ENCODE measurements at places on chromosomes 6 and 20.
A peak's percentile ranks its signal among the peaks of the same experiment; 100 is the strongest.

DNA sequence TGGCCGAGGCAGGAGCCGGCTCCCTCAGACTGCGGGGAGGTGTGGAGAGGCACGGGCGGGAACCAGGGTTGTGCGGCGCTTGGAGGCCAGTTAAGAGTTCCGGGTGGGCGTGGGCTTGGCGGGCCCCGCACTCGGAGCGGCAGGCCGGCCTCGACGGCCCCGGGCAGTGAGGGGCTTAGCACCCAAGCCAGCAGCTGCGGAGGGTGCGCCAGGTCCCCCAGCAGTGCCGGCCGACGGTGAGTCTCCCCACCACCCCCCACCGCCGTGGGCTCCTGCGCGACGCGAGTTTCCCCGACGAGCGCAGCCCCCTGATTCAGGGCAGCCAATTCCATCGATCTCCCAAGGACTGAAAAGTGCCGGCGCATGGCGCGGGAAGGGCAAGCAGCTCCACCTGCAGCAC lies 605.4 kb upstream of the SLC35B3 start:
- DNase-seq, result no peak

DNA sequence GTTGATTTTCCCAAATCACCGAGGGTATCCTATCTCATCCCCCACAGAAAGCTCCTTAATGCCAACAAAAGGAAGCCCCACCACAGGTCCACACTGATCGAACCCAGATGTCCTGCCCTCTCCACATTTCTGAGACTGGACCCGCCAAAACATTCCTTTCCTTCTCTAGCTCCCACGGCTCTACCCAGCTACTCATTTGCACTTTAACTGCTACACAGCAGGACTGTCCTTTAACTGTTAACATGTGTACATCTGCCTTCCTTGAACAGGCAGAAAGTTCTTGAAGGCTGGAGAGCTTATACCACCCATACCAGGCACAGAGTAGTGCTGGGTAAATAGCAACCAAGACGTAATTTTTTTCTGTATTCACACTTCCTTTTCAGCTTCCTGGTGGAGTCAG lies 68.6 kb downstream of the TRMT6 start:
- no peak for DNase-seq

GRCh38 chr20:38330638-38331037 lies 15.6 kb upstream of the LBP start:
- no peak for DNase-seq

GRCh38 chr6:82419859-82420258 lies 56.2 kb downstream of the TPBG start:
- peak; percentile 20 for DNase-seq

- peak; percentile 84 for DNase-seq
Measured at GRCh38 chr6:225121-225721, 67.1 kb upstream of the DUSP22 start.

DNA sequence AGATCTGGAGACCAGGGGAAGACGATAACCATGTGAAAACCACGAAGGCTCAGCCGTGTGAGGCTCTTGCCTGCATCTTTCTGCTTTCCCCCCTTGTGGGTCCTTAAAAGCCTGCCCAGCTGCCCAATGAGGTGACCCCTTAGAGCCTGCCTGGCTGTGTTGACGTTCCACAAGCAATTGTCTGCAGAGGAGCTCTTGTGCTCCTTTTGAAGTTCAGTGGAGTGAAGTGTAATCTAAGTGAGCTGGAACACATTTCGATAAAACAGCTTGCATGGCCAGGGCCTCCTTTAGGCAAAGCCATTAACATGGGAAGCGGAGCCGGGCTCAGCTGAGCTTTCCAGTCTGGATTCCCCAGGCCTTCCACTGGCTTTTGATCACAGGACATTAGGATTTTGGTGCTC lies 27.3 kb upstream of the TCP11 start:
- DNase-seq, result no peak

- no peak for DNase-seq
Measured at GRCh38 chr20:57197352-57198131, 68.9 kb downstream of the BMP7 start.

DNA sequence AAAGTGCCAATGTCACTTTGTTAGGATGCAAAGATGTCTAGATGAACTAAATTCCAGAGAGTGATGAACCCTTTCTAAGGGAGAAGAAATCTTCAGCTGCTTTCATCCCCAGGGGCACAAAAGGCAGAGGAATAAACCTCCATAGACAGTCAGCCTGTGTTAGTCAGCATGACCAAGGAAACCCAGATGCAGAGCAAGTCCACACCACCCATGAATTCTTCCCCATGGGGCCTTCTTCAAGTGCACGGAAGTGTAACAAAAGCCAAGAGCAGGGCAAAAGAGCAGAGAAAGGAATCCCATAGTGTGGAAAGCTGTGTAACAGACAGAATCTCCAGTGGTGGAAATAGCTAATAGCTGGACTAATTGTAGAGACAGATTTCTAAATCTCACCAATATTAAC lies 50.0 kb downstream of the DCDC2 start:
- no peak for DNase-seq

DNA sequence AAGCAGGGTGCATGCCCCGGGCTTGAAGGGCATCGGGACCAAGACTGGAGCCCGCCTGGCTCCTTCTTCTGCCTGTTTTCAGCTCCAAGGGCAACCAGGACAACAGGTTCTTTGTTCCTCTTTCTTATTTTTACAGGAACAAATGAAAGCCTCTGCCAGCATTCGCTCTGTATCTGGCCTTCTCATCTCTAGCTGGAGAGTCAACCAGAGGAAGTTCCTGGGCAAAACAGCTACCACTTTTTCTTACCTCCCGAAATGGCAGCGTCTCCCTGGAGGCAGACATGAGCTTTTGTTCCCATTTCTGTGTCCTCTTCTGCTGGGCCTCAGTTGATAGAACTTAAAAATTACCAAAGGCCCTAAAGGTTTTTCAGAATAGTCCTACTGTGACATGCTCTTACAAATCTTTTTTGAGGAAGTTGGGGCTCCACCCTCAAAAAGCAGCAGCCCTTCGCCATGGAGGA lies 74.1 kb upstream of the NAA20 start:
- no peak for DNase-seq

DNA sequence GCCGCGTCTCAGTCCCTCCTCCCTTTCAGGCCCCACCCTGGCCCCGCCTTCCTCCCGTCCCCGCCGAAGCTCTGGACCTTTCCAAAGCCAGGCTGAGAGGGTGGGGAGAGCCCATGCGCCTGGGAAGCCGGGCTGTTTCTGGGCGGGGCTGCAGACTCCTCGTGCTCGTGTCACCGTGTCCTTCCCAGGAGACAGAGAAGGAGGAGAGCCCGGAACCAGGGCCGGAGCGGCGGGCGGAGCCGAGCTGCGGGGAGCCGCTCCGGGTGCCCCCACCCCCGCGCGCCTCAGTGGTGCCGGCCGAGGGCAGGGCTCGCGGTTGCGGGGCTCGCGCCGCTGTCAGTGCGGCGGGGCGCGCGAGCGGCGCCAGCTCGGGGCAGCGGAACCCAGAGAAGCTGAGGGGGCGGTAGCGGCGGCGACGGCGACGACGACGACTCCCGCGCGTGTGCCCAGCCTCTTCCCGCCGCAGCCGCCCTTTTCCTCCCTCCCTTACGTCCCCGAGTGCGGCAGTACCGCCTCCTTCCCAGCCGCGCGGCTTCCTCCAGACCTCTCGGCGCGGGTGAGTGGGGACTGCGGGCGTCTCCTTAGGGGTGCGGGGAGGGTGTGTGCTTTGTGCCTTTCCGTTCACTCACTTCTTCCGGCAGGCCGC lies at the start of gene RALY:
TSS of gene RALY (plus strand) at position 336 of the 646 bp plus-strand sequence. CDS start 78,164 bp downstream, outside the sequence.
- peak; percentile 92 for DNase-seq

DNA sequence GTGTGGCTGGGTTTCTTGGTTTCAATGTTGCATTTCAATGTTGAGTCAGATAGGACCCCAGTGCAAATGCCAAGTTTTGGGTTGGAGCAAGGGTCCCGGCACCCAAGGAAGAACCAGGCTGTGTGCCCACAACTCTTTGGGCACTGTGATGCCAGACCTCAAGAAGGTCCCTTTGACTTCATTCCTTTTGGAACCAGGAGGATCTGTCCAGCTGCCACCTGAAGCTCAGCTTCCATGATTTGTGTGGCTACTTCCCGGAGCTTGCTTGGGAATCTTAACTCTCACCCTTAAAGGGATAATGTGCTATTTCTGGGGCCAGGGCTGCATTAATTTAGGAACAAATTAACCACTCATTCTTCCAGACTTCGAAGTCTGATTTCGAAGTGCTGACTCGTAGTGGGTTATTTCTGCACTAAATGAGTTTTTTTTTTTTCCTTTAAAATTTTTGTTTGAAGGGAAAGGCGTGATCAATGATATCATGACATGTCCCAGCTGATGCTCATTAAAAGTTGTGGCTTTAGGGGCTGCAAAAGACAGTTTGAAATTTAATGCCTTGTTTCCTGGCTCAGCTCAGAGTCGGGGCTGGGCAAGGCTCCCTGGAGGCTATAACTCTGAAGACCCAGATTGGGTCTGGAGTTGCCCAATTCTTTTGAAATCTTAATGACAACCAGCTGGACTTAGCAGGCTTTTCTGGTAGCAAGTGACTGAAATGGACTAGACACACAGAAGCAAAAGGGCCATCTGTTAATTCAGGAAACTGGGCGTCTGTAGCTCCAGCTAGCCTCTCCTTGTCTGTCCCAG lies 24.0 kb upstream of the PHACTR3 start:
- DNase-seq, result no peak

GRCh38 chr6:124546601-124547000 lies 415.6 kb upstream of the RNF217 start:
- DNase-seq, result no peak

DNA sequence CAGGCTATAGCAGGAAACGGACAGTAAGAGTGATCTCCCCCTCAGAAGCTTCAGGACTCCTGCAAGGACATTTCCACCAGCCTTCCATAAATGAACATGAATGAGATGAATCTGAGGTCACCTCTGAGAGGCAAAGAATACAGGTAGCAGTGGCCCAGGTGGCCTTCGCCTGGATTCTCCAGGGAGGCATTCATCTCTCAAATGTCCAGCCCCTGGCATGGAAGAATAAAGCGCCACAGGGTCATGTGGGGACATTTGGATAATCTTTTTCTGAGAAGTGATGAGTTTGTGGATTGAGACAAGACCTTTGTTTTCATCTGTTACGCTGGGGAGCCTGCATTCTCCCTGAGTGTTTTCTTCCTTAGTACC lies 2.9 kb downstream of the GMPR start:
- DNase-seq, result no peak

Measured in GM06990 (cell line).